ENCODE measurements at places on chromosomes 1 and 21. TPM values are rescaled to one million over a fixed set of nuclear protein-coding genes. Genes with fewer than 3 reads are reported as not detected.

The CHI3L2 gene
- total RNA-seq: not detected

The SYT14 gene
- 8.8 TPM for total RNA-seq

The LRRC47 gene
- total RNA-seq: 65.1 TPM

The CDK11A gene
- 50.1 TPM for total RNA-seq

The RNASEL gene
- 0.63 TPM for total RNA-seq

The IFNLR1 gene
- 9.6 TPM for total RNA-seq

The RGS7 gene
- 2.0 TPM for total RNA-seq

The C1QC gene
- not detected for total RNA-seq

The AIRE gene
- total RNA-seq: 0.17 TPM

The NOTCH2 gene
- 50.1 TPM for total RNA-seq

The DNALI1 gene
- 18.9 TPM for total RNA-seq

The NOS1AP gene
- total RNA-seq: 8.1 TPM

The FAM177B gene
- not detected for total RNA-seq

The RAB4A gene
- 66.7 TPM for total RNA-seq

The PADI1 gene
- 0.20 TPM for total RNA-seq

The TMEM81 gene
- total RNA-seq: 2.8 TPM

The HSD3B2 gene
- total RNA-seq: not detected

The MPZ gene
- total RNA-seq: 3.6 TPM

The MCOLN3 gene
- total RNA-seq: 10.6 TPM

The CYP4B1 gene
- total RNA-seq: not detected

The TTF2 gene
- total RNA-seq: 86.4 TPM

The DIO1 gene
- total RNA-seq: not detected

The ACTN2 gene
- 2.3 TPM for total RNA-seq

The GPA33 gene
- 0.11 TPM for total RNA-seq

The E2F2 gene
- total RNA-seq: 5.1 TPM

Data from H9 (cell line).